NCI-H2171 (cell line): ENCODE measurements at places on chromosomes 4 and X.
A peak's percentile ranks its signal among the peaks of the same experiment; 100 is the strongest.

GRCh38 chr4:85209161-85209560, 242.7 kb upstream of the WDFY3 start:
- DNase-seq, result no peak

GRCh38 chr4:10667701-10668326, 16.8 kb downstream of the CLNK start:
- peak; percentile 32 for DNase-seq

DNA sequence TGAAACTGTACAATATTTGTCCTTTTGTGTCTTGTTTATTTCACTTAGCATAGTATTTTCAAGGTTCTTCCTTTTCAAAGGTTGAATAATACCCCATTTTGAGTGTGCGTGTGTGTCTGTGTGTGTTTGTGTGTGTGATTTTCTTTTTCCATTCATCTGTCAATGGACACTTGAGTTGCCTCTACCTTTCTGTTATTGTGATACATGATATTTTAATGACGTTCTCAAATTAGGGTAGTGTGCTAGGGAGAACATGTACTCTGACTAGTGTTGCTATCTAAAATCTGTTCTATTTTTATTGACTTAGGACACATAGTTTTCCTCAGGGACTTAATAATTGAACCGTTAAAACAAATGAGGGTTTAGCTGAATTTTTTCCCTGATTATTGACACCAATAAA, 9.9 kb downstream of the MMRN1 start:
- DNase-seq, result peak; percentile 39

- DNase-seq, result no peak
These were observed 30.4 kb downstream of the FAM13A start for GRCh38 chr4:89026542-89026941.

- no peak for DNase-seq
These were observed 17.2 kb upstream of the HPGDS start for GRCh38 chr4:94359838-94360237.

DNA sequence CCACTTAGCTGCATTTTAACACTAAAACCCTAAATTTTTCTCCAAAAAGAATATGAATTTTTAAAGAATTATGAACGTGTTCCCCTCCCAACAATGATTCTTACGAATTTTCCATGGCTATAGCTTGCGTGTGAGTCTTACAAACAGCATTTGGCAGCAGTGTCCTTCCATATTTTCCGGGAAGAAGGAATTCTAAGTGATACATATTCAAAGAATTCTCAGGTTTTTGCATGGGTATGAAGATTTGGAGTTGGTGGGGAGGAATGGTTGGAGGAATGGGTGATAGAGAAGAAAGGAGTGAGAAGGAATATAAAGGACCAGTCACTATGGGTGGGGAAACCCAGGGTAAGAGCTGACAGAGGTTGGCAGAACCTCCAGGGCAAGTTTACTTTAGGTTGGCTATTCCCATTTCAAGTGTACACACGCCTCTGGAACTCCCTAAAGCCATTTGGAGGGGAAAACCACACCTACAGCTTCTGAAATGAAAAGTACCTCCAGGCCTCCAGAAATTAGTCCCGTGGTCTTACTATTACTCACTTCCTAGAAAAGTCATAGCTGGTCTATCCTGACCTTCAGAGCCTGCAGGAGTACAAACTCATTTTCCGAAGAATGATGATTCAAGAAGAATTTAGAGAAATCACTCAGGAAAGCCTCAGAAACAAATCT, 420.8 kb upstream of the DIPK2B start:
- no peak for DNase-seq

DNA sequence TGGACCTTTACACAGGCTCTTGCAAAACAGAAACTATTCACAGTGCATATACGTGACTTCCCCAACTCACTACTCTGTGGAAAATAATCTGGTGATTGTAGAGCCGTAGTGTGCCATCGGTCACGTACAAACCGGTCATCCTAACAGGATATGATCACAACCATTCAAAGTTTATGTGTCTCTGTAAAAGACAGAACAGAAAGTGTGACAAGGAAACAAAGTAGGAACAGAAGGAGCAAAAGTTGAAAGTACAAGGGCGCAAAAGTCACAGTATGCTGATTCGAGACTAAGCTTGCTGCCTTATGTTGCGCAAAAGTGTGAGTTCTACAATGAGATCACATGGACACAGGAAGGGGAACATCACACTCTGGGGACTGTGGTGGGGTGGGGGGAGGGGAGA, 18.6 kb downstream of the MEPE start:
- no peak for DNase-seq

DNA sequence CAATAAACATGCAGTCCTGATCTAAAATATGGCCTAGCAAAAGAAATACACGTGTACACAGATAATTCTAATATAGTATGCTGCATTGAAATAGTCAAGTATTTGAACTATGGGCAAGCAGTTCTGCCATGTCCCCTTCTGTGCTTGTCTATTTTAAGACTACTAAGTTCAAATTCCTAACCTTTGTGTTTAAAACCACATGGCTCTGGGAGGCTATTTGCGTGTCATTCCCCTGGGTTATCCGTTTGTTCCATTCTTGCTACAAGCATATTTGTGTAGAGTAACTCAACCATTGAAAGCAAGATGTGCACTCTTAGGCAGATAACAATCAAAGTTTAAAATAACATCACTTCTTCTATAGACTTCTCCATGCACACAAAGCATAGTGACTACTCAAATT, 25.4 kb upstream of the TBC1D1 start:
- DNase-seq, result no peak

- DNase-seq, result no peak
These were observed 609.8 kb upstream of the GALNTL6 start for GRCh38 chr4:171203425-171203824.

GRCh38 chrX:47637546-47638195, 7.9 kb upstream of the CFP start:
- DNase-seq, result no peak

- DNase-seq, result no peak
These were observed 1.2 kb downstream of the CXCL3 start for GRCh38 chr4:74037076-74037955.

GRCh38 chr4:8218371-8219031, 19.4 kb downstream of the SH3TC1 start:
- DNase-seq, result no peak

DNA sequence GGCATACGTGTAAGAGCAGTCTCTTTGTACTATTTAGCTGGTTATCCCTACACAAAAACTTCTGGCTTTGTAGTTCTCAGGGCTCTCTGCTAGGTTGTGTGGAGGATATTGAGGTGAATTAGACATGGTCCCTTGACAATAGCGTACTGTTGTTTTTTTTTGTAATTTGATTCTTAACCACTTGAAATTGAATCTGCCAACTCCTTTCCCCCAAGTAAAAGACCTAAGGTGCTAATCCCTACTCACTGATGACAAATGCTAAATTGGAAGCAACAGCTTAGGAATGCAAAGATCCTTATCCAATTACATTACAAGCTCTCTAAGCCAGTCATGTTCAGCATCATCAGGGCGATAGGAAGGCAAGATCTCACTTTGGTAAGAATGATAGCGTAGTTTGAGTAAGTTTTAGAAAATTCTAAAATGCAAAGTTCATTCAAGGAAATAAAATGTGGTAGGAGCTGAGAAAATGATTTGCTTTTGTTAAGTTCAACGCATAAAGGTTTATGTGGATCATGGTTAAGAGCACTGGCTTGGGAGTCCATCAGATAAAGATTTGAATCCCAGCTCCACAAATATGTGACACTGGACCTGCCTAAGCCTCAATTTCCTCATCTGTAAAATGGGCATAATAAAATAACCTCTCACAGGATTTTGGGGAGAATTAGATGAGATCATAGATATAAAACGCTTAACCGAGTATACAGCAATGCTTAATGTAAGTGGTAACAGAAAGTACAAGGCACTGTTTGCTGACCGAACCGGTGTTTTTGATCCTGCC, 39.3 kb downstream of the DOCK11 start:
- peak; percentile 0 for DNase-seq

- no peak for DNase-seq
These were observed 218.6 kb downstream of the SPCS3 start for GRCh38 chr4:176538217-176538925.
